Vagina (tissue), 2 donors: ENCODE measurements at places on chromosomes 16 and 17. TPM values are rescaled to one million over a fixed set of nuclear protein-coding genes. Genes with fewer than 3 reads are reported as not detected.

GRCh38 chr17:15154618-15155017 lies 110.5 kb downstream of the PMP22 start:
- no peaks in the 10 kb centered on the region for H3K27me3 ChIP-seq
- H3K4me1 ChIP-seq, result peaks cover 6% of the 10 kb centered on the region
- no peak overlapping the region for H3K27ac ChIP-seq
- no peak overlapping the region for H3K4me3 ChIP-seq
- H3K36me3 ChIP-seq, result no peaks in the 10 kb centered on the region

- H3K36me3 ChIP-seq, result no peaks in the 10 kb centered on the region
- H3K4me3 ChIP-seq, result no peak overlapping the region
- no peak overlapping the region for H3K27ac ChIP-seq
Observed at GRCh38 chr16:74574146-74574545, 32.8 kb downstream of the GLG1 start.

SLC5A11 gene
- not detected for total RNA-seq

DNA sequence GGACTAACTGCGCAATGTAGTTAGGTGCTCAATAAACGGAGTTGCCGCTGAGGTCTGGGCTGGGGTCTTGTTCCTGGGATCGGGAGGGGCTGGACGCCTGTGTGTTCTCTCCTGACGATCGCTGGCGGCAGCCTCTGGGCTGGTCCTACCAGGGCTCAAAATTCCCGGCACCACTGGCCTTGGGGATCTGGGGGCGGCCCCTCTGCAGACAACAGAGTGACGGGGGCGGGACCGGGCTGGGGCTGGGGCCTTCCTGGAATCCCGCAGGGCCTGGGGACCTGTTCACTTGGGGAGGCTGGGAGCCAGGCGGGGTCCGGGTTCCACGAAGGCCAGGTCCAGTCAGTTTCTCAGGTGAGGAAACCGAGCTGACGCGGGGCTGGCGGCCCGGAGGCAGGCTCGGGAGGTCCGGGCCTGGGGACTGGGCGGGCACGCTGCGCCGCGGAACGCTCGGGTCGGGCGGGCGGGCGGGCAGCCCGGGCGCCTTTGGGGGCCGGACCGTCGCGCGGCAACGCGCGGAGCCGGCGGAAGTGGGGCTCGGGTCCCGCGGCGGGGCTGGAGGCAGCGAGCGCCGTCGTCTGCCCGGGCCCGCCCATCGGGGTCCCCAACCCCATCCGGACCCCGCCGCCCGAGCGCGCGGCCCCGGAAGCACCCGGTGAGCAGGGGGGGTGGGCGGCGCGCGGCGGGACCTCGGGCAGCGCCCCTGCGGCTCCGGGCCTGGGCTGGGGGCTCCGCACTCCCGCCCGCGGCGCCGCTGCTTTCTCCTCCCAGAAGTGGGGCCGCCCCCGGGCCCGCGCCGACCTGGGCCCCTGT lies at the start of gene PIGQ:
PIGQ (plus strand) TSS at position 524 of the 810 bp plus-strand sequence. CDS start 4,107 bp downstream, outside the sequence.
- no peaks in the 10 kb centered on the region for H3K27me3 ChIP-seq
- peak within 1 kb of the TSS; percentile 80 for H3K27ac ChIP-seq
- DNase-seq, result no peak
- peaks cover 50% of the 10 kb centered on the region for H3K4me1 ChIP-seq
- H3K4me3 ChIP-seq, result peak within 1 kb of the TSS; percentile 89
- peaks cover 8% of the 10 kb centered on the region for H3K36me3 ChIP-seq
